ACHN (cell line): ENCODE measurements at places on chromosomes 7 and 10.
A peak's percentile ranks its signal among the peaks of the same experiment; 100 is the strongest.

DNA sequence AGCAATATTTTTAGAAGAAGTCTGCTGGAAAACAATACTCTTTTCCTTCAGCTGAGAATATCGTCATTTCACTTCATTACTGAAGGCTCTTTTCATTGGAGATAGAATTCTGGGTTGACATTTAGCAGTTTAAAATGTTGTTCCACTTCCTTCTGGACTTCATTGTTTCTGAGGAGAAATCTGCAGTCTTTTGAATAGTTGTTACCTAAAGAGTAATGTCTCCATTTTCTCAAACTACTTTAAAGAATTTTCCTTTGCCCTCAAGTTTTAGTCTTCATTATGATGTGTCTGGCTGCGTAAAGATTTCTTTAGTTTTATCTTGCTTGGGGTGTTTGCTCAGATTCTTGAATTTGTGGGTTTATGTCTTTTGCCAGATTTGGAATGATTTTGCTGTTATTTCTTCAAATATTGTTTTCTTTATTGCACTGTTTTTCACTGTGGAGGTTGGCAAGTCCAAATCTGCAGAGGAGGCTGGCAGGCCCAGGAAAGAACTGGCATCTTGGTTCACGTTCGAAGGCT is 136.3 kb downstream of the DNAJB6 start:
- DNase-seq: no peak

DNA sequence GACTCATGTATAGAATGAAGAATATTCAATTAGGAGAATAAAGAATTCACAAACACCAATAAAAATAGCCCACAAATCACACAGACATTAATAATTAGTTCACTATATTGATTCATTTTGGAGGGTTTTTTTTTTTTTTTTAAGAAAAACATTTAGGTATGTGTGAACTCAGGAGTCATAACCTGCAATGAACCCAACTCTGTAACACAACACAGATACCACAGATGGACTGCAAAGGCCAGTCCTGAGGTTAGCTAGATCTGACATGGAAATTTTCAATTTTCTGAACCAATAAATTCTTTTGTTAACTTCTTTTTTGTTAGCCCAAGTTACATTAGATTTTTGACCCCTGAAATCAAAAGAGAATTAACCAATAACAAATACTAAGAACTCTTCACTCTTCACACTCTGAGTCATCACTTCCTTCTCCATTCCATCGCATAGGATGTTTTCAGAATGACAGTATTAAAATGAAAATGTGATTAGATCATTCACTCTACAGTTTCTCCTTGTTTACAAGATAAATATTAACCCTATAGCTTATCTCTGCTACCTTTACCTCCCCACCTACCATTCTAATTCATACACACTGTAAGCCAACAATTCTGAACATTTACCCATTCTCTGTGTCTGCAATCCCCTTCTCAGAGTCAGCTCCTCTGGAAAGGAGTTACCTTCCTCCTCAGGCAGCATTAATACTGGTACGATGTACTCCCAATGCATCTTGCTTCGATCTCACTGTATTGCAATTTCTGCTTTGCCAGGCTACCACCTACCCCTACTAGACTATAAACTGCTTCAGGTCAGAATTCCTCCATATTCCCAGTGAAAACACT is 141.5 kb downstream of the LRRN3 start:
- DNase-seq: peak; percentile 78

DNA sequence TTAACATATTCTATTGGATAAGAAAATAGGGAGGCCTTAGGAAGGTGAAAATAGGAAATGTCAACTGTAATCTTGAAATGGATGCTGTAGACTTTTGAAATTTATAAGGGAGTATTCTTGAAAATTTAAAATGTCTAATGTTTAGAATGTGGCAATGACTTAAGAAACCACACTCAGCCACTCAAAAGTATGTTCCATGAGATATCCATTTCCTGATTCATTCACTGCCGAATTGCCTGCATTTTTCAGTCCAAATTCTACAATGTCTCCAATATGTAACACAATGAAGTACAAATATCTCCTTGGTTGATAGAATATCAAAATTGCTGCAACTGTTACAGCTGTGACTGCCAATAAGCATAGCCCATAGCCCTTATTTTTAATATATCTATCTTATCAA is 25.9 kb downstream of the PRKG1 start:
- no peak for DNase-seq

DNA sequence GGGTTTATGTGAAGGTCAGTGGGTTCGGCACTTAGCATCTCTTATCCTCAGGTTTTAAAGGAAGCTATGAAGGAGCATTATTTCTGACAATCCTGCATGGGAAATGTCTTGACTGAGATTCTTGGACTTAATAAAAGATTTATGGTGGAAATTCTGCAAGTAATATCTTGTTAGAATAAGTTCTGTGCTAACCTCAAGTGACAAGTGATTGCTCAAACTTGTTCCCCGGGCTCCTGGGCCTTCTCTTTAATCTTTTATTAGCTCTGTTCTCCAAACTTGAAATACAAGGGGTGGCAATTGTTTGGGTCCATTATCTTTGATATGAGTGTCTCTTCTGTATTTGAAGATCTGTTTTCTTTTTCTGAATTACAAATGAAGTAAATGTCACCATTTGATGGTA is 140.6 kb upstream of the CTBP2 start:
- no peak for DNase-seq

DNA sequence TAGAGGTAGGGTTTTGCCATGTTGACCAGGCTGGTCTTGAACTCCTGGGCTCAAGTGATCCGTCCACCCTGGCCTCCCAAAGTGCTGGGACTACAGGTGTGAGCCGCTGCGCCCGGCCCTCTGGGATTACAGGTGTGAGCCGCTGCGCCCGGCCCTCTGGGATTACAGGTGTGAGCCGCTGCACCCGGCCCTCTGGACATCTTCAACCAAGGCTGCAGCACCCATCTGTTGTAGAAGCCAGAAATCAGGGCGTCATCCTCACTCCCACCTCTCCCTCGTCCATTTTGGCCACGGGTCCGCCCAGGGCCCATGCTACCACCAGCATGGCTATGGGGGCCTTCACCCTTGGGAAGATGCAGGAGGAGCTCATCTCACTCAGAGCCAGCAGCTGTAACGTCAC is 38.5 kb upstream of the EBF3 start:
- no peak for DNase-seq

- DNase-seq: peak; percentile 19
Measured at GRCh38 chr10:126160971-126161630, 227.2 kb downstream of the ADAM12 start.

DNA sequence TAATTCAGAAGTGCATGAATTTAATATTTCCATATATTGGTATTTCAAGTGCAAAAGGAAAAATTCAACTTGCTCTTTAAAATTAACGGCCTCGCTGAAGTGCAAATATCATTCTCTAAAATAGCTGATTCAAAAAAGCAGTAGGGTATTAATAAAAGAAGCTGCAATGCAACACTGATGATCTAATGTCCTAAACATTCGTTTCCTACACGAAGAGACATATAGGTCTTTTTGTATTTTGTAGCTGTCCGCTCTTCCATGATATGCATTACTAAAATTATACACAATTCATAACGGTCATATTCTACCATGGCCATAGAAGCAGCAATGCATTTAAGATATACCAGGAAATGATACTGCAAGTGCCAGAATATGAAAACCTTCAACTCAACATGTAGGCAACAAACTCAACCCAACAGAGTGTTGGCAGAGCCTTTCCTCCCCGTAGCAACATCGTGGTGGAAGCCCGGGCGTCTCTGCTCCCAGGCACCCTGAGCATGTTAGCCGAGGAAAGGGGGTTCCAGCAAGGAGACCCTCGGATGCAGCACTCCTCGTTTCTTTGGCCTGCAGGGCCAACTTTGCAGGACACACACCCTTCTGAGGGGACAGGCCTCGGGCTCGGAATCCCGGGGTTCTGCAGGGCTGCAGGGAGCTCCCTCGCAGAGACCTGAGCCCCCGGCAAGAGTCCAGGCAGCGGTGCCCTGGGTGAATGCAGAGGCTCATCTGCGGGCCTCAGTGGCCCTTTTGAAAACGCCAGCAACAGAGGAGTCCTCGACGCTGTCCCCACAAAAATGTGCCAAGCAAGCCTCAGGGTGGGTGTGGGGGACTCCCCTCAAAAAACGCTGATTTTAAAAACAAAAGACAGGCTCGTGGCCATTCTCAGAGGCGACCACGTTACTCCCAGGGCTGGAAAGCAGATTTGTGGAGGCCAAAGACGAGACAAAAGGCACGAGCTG is 1.6 kb downstream of the FAM171A1 start:
- peak; percentile 8 for DNase-seq

DNA sequence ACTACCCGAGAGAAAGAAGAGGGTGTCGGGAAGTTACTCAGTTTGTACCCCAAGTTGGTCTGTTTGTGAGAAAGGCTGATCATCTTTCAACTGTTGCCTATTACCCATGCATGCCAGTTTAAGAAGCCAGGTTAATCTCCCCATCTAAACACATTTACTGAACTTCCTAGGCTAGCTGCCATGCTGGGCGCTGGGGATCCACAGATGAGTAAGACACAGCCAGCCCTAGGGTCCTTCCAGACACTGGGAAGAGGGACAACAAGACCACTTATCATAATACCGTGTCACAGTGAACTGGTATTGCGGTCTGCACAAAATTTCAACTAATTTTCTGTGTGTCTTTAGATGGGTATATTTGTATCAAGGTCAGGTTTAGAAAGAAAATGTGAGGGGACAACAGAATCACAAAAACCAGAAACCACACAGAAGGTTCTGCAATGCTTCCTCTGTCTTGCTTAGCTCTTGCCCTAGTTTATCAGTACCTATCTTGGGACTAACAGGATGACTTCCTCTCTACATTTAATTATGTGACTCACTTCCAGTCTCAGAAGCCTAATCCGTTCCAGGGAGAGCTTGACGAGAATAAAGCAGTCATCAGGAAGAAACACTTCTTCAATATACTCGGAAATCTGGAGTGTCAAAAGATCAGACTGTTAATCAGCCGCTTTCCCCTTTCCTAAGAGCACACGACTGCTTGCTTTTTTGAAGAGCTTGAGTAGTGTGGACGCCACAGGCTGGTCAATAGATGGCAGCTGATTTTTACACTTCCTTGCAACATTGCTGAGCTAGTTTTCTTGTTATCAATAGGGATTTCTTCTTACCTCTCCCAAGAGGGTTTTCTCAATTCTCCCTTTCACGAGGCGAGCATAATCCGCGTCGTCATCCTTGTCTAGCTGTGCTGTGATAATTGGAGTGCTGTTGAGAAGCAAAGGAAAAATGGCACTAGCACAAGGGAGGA is 45.7 kb downstream of the POLR3A start:
- DNase-seq: no peak

DNA sequence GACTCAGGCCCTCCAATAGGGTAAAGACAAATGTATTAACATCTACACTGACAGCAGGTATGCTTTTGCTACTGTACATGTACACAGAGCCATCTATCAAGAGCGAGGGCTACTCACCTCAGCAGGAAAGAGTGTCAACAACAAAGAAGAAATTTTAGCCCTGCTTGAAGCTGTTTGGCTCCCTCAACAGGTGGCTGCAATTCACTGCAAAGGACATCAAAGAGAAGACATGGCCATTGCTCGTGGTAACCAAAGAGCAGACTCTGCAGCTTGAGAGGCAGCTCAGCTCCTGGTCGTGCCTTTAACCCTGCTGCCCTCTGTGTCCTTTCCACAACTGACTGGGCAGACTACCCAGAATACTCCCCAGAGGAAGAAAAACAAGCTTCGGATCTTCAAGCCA is 5.1 kb downstream of the AKR1B15 start:
- peak; percentile 24 for DNase-seq

DNA sequence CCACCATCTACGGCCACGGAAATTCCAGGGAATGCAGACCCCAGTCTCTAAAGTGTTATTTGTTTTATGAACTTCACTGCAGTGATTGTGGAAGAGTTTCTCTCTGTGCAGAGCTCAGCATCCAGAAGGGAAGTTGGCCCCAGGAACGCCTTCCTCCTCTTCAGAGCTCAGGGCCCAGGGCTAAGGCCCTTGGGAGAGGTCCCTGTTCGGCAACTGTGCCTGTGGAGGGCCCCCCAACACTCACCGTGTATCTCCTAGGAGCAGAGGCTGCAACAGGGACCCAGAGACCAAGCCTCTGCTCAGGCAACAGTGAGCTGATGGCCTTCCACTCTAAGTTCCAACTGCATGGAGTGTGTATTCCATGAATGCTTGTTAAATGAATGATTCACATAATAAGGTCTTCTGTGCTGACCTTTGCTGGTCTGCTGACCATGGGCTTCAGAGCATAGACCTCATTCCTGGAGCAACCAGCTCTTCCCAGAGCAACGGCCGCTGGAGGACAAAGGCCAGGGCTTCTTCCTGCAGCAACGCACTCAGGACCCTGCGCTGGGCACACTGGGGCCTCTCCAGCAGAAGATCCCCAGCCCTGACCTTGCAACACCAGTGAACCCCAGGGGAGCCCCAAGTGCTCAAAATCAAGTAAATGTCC is 7.7 kb downstream of the DIP2C start:
- DNase-seq: peak; percentile 92

- no peak for DNase-seq
Measured at GRCh38 chr7:26782501-26782900, 81.9 kb downstream of the SKAP2 start.

DNA sequence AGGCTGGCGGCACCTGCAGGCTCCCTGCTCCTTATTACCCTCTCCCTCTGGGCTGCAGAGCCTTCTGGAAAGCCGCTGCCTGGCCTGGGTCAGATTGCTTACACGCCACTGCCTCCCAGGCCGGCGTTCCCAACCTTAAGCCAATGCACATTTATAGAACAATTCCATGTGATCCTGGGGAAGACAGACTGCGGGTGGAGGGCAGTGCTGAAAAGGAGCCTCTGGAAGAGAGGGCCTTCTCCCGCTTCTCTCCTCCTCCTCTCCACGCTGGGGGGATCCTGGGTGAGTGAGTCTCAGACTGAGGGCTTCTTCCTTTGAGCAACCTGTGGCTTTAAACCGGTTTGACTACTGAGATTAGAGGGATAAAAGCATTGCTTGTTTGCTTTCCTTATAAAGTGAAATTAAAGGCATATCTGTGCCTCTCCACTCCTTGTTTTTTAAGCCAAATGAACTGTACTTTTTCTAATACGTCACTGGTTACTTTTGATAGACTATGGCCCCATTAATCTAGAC is 5.5 kb downstream of the TACC2 start:
- DNase-seq: no peak

DNA sequence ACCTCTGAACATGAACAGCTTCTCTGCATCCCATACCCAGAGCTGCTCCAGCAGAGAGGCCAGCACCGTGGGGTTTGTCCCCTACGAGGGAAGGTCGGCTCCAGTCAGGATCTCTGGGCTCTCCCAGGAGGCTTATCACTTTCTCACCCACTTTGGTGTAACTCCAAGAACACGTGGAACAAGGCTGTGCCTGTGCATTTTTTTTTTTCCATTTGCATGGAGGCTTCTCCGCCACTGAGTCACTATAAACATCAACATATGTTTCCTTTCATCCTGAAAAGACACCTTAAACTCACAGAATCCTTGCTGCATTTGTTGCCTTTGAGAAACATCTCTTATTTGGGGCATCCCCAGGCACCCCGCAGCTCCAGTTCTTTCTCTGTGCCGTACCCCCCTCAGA is 29.4 kb upstream of the ECHDC3 start:
- no peak for DNase-seq

DNA sequence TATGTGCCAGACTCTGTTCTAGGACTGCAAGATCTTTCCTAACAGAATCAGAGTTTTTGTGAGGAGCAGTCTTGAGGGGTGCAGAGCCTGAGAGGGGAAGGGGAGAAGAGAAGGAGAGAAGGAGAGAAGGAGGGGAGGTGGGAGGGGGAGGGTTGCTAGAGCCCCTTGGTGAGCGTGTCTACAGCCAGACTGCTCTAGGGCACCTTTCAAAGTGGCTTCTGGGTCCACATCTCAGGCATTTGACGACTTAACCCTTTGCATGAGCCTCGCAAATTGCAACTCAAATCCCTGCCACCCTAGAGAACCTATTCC is 31.1 kb upstream of the LEP start:
- DNase-seq: no peak
